GM19239 (cell line): ENCODE measurements at places on chromosomes 1 and 21.

DNA sequence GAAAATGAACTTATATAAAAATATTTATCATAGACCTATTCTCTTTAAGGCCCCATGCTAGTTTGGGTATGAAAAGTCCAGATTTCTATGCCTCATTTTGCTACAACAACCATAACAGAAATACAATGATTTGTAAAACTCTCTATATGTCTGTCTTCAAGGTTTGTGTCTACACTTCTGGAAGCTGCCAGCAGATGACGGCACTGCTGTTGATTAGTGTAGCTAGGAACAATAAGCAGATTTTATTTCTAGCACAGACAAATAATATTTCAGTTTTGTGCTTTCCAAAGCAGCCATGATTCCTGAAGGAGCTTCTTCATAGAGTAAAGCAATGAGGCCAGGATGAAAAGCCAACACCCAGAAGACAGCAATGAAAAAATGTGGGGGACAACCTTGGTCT lies 779.6 kb upstream of the ADGRL2 start:
- no peak for DNase-seq

DNA sequence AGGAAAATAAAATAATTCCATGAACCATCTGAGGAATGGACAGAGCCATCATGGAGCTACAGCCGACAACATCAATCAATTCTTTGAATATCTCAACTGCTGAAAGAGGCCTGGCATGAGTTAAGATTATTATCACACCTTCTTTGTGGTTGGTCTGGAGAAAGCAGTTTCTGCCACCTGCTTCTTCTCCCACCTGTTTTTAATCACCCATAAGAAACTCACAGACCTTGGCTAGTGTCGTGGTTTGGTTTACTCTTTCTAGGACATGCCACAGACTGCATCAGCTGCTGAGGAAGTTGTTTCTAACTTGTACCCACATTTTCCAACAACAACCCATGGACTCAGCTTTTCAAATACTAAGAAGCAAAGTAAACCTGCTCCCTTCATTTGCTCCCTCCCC lies 65.6 kb downstream of the NTPCR start:
- no peak for DNase-seq

- no peak for DNase-seq
These were observed 327.7 kb downstream of the PTPRC start for GRCh38 chr1:198966519-198966918.

GRCh38 chr1:25037174-25038074 lies 107.3 kb upstream of the RUNX3 start:
- DNase-seq, result peak; percentile 74

- no peak for DNase-seq
These were observed 32.6 kb upstream of the SPOCD1 start for GRCh38 chr1:31848381-31848897.

GRCh38 chr1:153798468-153798780 lies 23.2 kb downstream of the SLC27A3 start:
- no peak for DNase-seq
